ENCODE measurements at places on chromosomes 1 and 21.

DNA sequence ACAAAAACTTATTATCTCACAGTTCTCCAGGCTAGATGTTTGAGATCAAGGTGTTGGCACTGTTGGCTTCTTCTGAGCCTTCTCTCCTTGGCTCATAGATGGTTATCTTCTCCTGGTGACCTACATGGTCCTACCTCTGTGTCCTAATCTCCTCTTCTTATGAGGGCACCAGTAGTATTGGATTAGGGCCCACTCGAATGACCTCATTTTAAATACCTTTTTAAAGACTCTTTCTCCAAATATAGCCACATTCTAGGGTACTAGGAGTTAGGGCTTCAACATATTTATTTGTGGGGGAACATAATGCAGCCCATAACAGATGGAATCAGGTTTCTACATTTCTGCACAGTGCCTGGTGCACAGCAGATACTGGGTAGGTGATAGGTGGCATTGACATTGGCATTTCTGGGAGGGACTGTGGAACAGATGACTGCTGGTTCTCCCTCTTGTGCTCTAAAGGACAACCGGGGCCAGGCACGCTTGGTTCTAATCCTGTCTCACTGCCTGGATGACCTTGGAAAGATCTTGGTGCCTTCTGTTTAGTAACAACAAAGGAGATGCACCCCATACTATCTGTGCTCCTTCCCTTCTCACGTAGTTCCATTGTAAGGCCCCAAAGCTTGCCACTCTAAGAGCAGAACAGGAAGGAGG, 140.3 kb downstream of the PLPP3 start:
- DNase-seq: no peak

DNA sequence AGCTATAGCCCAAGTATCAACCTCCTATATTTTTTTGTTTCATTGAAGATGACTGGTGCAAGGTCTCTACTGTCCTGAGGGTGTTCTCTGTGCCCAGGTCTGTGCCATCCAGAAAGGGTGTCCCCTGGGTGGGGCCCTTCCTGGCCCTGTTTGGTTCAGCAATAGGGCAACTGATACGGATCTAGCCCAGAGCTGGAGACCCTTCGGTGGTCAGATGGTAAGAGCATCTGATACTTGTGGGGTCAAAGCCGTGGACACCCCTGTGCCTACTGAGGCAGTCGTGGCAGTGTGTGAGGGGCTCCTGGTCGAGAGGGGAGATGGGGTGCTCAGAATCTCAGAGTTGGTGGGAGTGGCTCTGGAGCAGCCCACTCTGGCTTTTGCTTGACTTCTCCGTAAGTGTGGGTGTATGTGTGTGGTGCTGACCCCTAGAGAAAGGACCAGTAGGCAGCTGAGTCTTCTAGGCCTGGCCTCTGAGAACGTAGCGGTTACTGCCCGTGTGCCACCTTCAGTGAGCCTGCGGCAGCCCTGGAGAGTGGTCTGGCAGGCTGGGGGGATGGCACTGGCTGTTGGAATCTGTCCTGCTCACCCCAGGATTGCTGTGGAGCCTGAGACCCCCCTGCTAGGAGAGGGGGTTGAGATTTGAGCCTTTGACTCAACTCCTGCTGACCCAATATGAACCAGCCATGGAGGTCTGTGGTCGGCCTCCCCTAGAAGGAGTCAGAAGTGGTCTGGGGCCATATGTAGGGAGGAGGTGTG, 2.7 kb downstream of the AMPD2 start:
- DNase-seq: no peak

DNA sequence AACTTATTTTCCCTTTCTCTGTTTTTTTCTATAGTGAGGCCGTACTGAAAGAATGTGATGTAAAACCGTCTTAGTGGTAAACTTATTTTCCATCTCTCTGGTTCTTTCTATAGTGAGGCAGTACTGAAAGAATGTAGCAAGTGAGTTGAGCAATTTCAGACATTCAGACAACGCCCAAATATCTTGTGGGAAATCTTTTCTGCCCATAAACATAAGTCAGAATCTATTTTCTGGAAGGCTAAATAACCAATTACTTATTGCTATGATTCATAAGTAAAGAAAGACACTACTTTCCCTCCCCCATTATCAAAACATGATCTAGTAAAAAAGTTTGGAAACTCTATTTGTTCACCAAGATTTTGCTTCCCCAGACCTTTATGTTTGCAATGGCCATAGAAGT, 18.8 kb upstream of the SCCPDH start:
- DNase-seq: no peak

GRCh38 chr1:165161130-165161529, 195.4 kb downstream of the LMX1A start:
- DNase-seq: no peak

DNA sequence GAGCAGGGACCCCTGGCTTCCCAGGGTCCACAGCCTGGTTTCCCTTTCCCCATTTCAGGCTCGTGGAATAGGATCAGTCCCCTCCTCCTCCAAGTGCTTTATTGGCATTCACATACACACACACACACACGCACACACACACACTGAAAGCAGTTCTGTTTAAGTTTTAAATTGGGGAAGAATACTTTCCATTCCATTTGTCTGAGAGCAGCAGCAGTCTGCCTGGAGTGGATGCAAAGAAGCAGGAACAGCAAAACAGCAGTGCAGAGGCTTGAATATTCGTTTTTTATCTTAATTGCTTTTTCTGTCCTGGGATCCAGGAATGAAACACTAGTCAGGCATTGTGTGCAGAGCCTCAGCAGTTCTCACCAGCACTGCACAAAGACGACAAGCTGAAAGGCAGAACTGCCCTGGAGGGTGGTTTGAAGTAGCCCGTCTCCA, 7.1 kb downstream of the CYB561D1 start:
- DNase-seq: no peak

GRCh38 chr1:6316240-6317097, 55.6 kb upstream of the GPR153 start:
- DNase-seq: no peak

DNA sequence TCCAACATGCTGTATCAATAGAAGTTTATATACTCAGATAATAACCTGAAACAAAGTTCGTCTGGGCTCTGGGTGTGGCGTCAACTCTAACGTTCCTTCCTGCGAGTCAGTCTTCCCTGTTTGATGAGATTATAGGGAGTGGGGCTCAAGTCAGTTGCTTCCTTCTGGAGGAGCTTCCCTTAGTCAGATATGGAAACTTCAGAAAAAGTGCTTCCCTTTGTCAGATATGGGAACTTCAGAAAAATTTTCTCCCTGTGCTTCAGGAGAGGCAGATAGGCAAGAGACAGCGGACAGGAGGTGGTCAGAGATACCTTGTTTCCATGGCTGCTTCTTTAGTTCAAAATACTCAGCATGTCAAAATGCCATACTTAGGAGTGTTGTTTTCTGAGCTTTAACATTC, 51.1 kb upstream of the PRDX6 start:
- DNase-seq: no peak

- no peak for DNase-seq
Measured at GRCh38 chr1:175433532-175434282, 241.1 kb upstream of the KIAA0040 start.

GRCh38 chr1:93672069-93672468, 9.6 kb downstream of the BCAR3 start:
- no peak for DNase-seq

- no peak for DNase-seq
Measured at GRCh38 chr1:209595028-209595427, 11.5 kb downstream of the CAMK1G start.

DNA sequence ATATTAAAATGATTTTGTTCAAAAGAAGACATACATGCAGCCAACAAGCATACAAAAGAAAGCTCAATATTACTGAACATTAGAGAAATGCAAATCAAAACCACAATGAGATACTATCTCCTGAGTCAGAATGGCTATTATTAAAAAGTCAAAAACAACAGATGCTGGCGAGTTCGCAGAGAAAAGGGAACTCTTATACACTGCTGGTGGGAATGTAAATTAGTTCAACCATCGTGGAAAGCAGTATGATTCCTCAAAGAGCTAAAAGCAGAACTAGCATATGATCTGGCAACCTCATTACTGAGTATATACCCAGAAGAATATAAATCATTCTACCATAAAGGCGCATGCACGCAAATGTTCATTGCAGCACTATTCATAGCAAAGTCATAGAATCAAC, 126.0 kb upstream of the HMCN1 start:
- DNase-seq: no peak

GRCh38 chr1:2561898-2562895, 6.0 kb downstream of the TNFRSF14 start:
- no peak for DNase-seq

GRCh38 chr1:119550381-119550780, 43.4 kb downstream of the HSD3B1 start:
- no peak for DNase-seq

GRCh38 chr1:203450001-203450400, 25.6 kb upstream of the PRELP start:
- no peak for DNase-seq

DNA sequence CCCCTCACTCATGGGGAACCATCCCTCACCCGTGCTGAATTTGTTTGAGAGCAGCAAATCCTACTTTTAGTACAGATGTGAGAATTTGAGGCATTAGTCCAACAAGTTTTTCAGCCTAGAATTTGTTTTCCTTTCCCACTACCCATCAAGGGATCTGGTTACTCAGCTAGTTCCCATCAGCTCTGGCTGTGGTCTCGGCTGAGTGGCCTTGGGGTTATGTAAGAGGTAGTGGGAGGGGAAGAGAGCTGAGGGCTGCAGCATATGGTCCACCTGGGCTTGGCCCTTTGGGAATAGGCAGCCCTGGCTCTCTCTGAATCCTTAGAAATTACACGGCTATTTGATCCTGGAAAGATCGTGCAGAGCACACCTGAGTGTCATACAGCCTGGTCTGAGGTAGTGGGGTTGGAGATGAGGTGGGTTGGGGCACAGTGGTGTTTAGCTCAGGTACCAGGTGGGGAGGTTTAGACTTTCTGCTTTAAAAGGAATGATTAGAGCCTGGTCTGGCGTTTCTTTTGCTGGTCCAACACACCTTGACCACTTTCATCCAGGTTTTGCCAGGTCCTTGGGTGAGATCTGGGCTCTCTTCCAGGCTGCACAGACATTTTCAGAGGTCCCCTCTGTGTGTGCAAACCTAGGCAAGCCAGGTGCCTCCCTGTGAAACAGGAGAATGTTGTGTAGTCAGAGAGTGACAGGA, 4.2 kb downstream of the GSTM4 start:
- no peak for DNase-seq

GRCh38 chr1:181855380-181855779, 206.1 kb downstream of the ZNF648 start:
- no peak for DNase-seq

DNA sequence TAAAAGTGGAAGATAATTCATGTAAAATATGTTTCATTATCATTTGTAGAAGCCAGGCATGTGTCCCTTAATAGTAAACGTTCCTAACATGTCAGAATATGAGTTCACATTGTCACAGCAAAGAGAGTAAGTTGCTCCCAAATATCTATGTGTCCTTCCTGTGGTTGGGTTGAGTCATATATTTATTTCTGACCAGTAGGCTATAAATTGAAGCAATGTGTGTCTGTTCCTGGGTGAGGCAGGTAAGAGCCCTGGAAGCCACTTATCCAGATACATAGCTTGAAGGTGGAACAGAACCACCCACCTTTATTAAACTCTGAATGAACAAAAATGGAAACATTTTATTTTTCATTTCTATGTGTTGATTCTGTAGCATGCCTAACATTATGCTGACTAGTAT, 2251.6 kb downstream of the NCAM2 start:
- DNase-seq: no peak

DNA sequence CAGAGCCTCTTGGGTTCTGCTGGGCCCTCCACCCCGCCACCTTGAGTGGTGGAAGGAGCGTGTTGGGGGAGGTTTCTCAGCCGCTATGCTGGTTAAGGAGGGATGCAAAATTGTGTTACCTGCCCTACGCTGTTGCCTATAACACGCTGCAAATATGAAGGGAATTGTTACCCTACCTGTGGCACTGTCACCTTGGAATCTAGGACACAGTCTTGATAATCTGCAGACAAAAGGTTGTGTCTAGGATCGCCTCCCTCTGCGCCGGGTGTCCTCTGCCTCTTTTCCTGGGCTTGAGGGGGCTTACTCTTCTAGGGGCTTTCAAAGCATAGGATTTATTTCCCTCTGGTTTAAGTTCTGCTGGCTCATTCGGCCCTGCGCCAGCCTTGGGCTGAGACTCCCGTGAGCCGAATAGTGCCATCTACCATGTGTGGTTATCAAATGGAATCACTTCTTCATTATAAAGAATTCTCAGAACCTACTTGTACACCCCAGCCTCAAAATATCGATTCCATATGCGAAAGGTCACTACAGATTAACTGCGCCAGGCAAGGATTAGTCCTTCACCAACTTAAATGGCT, 697 bp downstream of the SLC22A15 start:
- DNase-seq: no peak

GRCh38 chr1:31674626-31675025, 29.2 kb downstream of the COL16A1 start:
- no peak for DNase-seq

DNA sequence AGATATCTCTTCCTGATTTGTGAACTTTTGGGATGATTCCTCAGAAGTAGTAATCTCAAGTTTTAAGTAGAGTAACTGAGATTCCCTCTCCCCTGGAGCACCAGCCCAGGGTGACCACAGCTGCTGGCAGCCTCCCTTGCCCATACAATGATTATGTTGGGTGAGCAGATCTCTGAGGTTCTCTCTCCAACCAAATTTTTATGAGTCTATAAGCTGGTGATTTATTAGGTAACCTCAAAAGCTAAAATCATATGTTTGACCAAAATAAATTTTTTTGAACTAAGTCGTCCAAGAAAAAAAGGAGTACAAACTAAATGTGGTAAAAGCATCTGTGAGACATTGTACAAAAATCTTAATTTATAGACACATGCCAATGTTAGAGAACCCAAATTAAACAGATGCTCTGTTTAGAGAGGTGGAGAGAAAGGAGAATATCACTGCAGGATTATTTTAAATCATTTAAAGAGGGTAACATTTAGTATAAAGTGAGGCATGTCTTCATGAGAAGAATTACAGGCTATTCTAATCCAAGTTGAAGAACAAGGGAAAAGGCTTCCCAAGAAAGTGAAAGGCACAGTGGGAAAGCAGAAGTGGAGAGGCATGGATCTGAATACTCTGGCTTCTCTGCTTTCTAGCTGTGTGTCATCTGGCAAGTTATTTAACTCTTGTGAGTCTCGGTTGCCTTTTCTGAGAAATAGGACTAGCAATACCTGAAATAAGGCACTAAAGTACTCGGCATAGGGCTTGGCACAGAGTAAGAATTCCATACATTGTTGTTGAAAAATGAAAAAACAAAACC, 2.5 kb downstream of the AKNAD1 start:
- no peak for DNase-seq

GRCh38 chr1:207923561-207923960, 12.6 kb upstream of the CD34 start:
- DNase-seq: no peak

DNA sequence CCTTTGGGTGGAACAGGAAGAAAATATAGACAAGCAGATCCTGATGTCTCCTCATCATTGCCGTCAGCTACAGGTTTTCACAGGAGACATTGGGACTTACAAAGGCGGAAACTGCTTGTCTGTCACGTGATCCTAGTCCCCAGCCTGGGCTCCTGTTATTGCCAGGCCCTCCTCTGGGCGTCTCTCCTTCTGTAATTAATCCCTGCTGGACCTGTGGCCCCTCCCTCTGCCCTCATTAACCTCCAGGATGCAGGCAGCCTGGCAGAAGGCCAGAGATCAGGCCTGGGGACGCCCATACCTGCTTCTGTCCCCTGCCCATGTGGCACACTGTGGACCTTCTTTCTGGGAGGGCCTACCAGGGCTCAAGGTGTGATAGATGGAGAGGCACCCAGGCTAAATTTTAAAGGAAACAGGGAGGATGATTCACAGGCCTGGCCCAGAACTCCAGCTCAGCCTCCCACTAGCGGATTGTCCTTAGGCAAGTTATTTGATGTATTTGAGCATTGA, 2.4 kb downstream of the S100A5 start:
- DNase-seq: no peak

GRCh38 chr1:60025552-60025951, 48.0 kb downstream of the C1orf87 start:
- DNase-seq: no peak

Data from esophagus squamous epithelium (tissue), 5 donors.